Activated CD8-positive, alpha-beta T cell treated with anti-CD3 and anti-CD28 coated beads, Interleukin-2, amount 10 ng/mL, durations not matched to agents 7 days and 5 days (primary cell): ENCODE measurements at places on chromosomes 5 and 9. TPM values are rescaled to one million over a fixed set of nuclear protein-coding genes. Genes with fewer than 3 reads are reported as not detected.
A peak's percentile ranks its signal among the peaks of the same experiment; 100 is the strongest.

- DNase-seq: no peak
- peaks cover 27% of the 10 kb centered on the region for H3K4me1 ChIP-seq
- peak overlapping the region; percentile 14 for H3K27ac ChIP-seq
- H3K27me3 ChIP-seq: no peaks in the 10 kb centered on the region
These were observed 65.1 kb downstream of the DAP start for GRCh38 chr5:10695759-10696543.

DNA sequence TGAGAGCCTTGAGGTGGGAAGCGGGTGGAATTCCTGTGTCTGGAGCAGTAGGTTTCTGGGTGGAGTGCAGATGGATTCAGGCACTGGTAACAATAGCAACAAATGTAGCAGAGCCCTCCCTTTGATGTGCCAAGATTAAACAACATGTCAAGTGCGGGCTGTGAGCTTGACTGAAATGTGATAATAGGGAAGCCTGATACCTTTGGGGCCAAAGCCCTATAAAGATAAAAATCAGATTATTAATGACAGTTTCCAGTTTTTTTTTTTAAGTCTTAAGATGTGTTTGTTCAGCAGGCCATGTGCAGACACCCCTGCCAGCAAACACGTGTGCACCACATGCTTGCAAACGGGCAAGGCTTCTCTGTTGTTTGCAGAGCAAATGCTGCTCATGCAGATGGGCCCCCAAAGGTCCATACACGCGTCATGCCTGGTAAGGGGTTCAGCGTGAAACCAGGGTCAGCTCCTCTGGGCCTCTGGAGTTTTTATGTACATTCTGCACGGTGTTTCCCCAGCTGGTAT, 193.2 kb downstream of the GADD45G start:
- no peaks in the 10 kb centered on the region for H3K36me3 ChIP-seq
- peaks cover 5% of the 10 kb centered on the region for H3K4me1 ChIP-seq
- peaks cover 21% of the 10 kb centered on the region for H3K27me3 ChIP-seq

APC gene
- total RNA-seq: 24.5 TPM

PCDHB10 gene
- total RNA-seq: not detected

GRCh38 chr5:54630738-54631359, 113.3 kb downstream of the SNX18 start:
- H3K4me1 ChIP-seq: no peaks in the 10 kb centered on the region
- H3K27me3 ChIP-seq: peaks cover 3% of the 10 kb centered on the region
- no peak for DNase-seq
- peaks cover 13% of the 10 kb centered on the region for H3K36me3 ChIP-seq

DNA sequence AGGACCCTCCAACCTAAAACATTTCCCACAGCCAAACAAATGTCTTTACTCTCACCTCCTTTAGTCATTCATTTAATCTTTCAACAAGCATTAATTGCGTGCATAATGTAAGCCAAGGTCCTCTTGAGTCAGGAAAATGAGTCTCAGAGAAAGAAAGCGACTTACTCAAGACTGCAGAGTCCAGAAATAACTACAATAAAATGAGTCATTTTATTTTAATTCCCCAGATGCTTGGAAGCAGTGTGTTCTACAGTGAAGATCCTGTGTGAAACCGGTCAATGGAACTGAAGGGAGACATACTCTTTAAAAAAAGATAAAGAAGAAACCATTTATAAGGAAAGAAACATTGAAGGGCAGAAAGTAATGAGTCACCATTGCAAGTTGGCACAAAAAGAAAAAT, 513.7 kb downstream of the CDK5RAP2 start:
- H3K27ac ChIP-seq: no peak overlapping the region
- H3K27me3 ChIP-seq: no peaks in the 10 kb centered on the region
- no peaks in the 10 kb centered on the region for H3K4me1 ChIP-seq
- H3K36me3 ChIP-seq: no peaks in the 10 kb centered on the region

DNA sequence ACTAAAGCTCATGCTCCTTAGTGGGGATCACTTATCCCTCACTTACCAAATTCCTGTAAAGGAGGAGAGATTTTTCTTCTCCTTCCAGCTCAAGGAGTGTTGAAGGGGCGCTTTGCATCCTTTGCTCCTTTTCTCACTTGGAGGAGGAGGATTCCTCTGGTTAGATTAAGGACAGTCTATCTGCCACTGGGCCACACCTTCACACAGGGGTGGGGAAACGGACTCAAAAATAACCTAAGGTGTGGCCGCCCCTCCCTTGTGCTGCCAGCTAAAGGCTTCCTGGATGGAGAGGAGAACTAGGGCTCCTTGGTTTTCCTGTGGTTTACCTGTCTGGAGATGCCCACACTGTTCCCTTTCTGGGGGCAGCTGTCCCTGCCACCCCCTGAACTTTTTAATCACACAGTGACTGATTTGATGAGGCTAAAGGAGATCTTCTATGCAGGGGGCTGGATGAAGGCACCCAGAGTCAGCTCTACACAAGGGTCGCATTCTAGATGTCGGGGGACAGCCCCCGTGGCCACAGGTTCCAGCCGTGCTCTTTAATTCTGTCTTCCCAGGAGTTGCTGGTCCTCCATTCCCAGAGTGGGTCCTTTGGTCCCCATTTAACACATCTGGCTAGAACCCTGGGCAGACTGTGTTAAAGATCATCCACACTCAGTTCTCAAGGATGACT, 14.4 kb downstream of the GLRX start:
- H3K27me3 ChIP-seq: no peaks in the 10 kb centered on the region
- peak overlapping the region; percentile 58 for H3K4me3 ChIP-seq
- no peak for DNase-seq
- peak overlapping the region; percentile 85 for H3K27ac ChIP-seq
- peaks cover 31% of the 10 kb centered on the region for H3K36me3 ChIP-seq
